ENCODE measurements at places on chromosomes 4 and X. TPM values are rescaled to one million over a fixed set of nuclear protein-coding genes. Genes with fewer than 3 reads are reported as not detected.

Gene FAM156A
- 22.2 TPM for total RNA-seq

Gene PLS3
- 1.6 TPM for total RNA-seq

Gene NHSL2
- total RNA-seq, result 1.2 TPM

Gene ARX
- total RNA-seq, result not detected

Gene SYTL4
- total RNA-seq, result not detected

Gene NR0B1
- not detected for total RNA-seq

Gene SPIN3
- total RNA-seq, result 8.5 TPM

Gene CRMP1
- total RNA-seq, result 0.54 TPM

Gene CTAG2
- total RNA-seq, result not detected

Gene JCHAIN
- total RNA-seq, result not detected

Gene SRD5A3
- 9.0 TPM for total RNA-seq

Gene MAGEB10
- total RNA-seq, result not detected

Gene MAB21L2
- total RNA-seq, result not detected

Gene PDZD4
- 0.39 TPM for total RNA-seq

Gene NAP1L2
- total RNA-seq, result 2.3 TPM

Gene FGFBP2
- 7.0 TPM for total RNA-seq

Gene CTAG1B
- not detected for total RNA-seq

Gene MGAT4D
- not detected for total RNA-seq

Gene ATP8A1
- total RNA-seq, result 22.6 TPM

Gene ADRA2C
- not detected for total RNA-seq
